ENCODE measurements at places on chromosomes 6 and 20.

DNA sequence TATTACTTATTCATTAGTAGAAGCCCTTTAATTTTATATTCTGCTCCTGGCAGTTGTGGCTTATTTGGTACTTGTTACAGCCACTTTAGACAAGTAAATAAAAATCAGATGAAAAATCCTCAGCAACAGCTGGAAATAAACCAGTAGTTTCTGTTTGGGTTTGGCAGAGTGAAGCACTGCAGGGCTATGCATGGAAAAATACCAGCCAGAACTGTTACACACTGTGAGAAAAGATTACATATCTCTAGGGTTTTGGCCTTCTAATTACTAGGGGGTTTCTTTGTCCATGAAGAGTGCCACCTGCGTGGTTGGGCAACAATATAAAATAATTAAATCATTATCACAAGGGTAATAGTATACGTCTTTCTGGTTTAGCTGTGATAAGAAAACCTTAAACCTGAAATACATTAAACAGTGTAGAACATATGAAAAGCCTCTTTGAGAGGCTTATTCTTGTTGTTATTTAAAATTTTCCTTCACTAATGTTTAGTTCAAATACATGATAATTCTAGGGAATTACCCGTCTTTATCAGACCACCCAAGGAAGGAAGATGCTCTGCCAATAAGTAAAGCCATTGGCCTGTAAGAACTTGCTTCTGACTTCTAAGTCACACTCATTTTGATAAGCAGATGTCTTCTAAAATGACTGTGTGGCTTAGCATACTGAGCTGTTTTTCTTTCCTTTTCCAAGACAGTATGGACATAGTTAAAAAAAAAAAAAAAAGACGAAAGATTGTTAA is 320.0 kb upstream of the FLRT3 start:
- no peaks in the 10 kb centered on the region for H3K4me1 ChIP-seq
- no peak overlapping the region for H3K4me3 ChIP-seq
- H3K36me3 ChIP-seq, result no peaks in the 10 kb centered on the region
- no peaks in the 10 kb centered on the region for H3K27me3 ChIP-seq
- no peak for DNase-seq

DNA sequence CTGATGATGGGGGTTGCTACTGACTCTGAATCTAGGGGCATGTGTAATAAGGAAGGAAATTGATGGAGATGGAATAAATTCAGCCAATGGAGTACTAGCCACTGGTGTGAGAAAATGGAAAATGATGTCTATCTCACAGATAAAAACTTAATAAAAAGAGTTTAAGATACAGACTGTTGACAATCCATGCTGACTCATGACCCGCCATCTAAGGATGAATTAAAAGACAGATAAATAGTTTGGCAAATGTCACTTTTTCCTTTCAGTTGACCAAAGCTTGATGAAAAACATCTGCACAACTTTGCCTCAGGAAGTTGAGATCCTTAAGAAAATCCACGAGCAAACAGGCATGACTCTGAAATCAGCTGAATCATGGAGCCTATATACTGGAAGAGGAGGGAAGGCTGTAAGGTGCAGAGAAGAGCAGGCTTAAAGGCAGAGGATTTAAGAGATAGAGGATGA is 82.6 kb upstream of the BMP5 start:
- no peak overlapping the region for H3K27ac ChIP-seq
- no peaks in the 10 kb centered on the region for H3K27me3 ChIP-seq
- H3K36me3 ChIP-seq, result no peaks in the 10 kb centered on the region
- no peaks in the 10 kb centered on the region for H3K4me1 ChIP-seq
- H3K4me3 ChIP-seq, result no peak overlapping the region

- H3K27me3 ChIP-seq, result peaks cover 22% of the 10 kb centered on the region
- no peak for DNase-seq
- H3K4me1 ChIP-seq, result no peaks in the 10 kb centered on the region
Measured at GRCh38 chr20:1952737-1953530, 40.9 kb downstream of the PDYN start.

GRCh38 chr6:126662966-126663365 is 323.1 kb downstream of the CENPW start:
- no peak for DNase-seq
- H3K27ac ChIP-seq, result no peak overlapping the region
- no peaks in the 10 kb centered on the region for H3K4me1 ChIP-seq
- H3K27me3 ChIP-seq, result no peaks in the 10 kb centered on the region

GRCh38 chr6:108781419-108782100 is 66.7 kb upstream of the ARMC2 start:
- peak overlapping the region; percentile 39 for H3K4me3 ChIP-seq
- no peaks in the 10 kb centered on the region for H3K36me3 ChIP-seq
- peaks cover 18% of the 10 kb centered on the region for H3K4me1 ChIP-seq
- peak; percentile 31 for DNase-seq
- H3K27ac ChIP-seq, result no peak overlapping the region

DNA sequence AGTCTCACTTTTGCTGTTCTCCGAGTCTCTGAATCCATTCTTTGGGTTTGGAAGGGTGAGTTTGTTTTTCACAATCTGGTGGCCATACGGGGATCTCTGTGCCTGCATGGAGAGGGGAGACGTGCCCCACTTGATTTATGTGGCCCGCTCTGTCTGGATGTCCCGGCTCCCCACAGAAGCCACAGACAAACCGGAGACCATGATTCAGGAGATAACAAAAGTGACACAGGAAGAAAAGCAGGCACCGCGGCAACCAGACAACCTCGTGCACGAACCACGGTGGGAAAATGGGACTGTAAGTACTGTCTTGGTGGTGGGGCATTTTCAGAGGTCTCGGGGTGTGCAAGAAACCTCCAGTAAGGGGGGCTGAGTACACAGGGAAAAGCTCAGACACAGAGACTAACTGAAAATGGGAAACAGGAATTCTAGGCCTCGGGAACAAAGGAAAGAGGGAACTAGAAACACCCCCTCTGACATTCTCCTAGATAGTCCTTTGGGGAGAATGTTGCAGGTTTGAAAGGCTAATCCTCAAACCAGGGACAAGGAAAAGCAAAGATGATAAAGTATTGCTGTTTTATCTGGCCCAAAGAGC is 22.1 kb upstream of the ZNF318 start:
- peak overlapping the region; percentile 29 for H3K4me3 ChIP-seq
- DNase-seq, result no peak
- H3K36me3 ChIP-seq, result no peaks in the 10 kb centered on the region

Data from left lung (tissue), 14 donors.